ENCODE measurements at places on chromosomes 16 and 17.

DNA sequence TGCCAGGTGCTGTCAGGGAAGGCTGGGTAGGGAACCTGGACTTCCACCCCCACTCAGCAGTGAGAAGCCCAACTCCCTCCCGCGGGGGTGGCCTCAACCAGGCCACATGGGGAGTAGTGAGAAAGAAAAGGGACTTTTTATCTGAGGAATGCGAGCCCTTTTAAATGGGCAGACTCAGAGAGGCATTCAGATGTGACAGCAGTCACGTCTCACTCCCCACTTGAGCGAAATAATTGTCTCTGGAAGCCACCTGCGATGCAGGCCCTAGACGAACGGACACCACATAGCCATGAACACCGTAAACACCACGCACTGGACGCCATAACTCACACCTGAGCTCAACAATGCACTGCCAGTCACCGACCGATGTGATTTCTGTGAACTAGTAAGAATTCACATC lies 11.9 kb upstream of the CD300E start:
- DNase-seq, result no peak

GRCh38 chr16:31421587-31421986 lies 6.6 kb downstream of the COX6A2 start:
- DNase-seq, result no peak

DNA sequence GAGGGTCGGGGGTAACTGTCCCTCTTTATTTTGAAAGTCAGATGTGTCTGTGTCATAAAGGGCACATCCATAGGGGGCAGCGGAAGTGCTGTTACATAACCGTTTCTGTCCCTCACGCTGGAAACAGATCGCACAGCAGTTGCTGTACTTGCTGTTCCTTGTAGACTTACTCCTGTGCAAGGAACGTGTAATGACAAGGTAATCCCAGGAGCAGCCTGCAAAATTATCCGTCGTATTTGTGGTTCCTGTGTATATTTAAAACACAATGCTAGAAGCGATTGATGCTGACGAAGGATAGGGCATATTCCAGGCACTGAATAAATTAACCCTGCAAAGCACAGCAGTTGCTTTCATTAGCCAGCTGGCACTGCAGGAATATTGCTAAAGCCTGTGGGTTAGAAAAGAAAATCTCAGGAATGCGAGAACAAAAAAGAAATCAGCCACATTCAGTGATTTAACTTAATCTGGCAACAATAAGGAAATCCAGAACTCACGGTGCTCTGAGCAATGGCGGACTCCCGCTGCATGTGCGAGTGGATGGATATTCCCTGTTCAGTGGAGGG lies 76.2 kb downstream of the SPECC1 start:
- no peak for DNase-seq

- no peak for DNase-seq
Measured at GRCh38 chr17:53191878-53192277, 630.8 kb upstream of the KIF2B start.

GRCh38 chr17:49815761-49816281 lies 27.3 kb downstream of the KAT7 start:
- no peak for DNase-seq

DNA sequence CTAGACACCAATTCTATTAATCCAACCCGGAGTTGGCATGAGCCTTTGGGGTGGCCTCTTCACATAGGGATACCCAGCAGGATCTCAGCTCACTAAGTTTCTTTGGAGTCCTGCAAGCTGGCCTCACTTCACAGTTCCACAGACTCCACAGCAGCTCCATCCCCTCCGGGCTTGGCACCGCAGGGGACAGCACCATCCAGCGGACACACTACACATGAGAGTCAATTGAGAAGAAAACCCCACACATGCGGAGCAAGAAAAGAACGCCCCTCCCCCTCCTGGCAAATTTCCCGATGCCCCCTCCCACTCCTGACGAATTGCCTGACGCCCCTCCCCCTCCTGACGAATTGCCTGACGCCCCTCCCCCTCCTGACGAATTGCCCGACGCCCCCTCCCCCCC lies 31.1 kb downstream of the KLHDC4 start:
- DNase-seq, result no peak

GRCh38 chr16:67525176-67525860 lies 3.3 kb upstream of the RIPOR1 start:
- DNase-seq, result no peak

- no peak for DNase-seq
Measured at GRCh38 chr17:8345951-8346665, 6.5 kb downstream of the ODF4 start.

GRCh38 chr17:44152875-44153274 lies 11.1 kb downstream of the HROB start:
- no peak for DNase-seq

DNA sequence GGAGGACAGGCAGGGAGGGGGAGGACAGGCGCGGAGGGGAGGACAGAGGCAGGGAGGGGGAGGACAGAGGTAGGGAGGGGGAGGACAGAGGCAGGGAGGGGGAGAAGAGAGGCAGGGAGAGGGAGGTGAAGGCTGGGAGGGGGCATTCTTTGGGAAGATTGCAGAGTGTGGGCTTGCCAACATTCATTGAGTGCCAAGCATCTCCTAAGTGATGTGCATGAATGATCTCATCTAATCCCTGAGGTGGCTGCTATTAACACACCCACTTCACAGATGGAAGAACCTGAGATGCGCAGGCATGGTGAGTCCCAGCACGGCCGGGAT lies 58.3 kb downstream of the NT5M start:
- no peak for DNase-seq

GRCh38 chr17:50781167-50781566 lies 13.8 kb upstream of the ANKRD40CL start:
- DNase-seq, result no peak

DNA sequence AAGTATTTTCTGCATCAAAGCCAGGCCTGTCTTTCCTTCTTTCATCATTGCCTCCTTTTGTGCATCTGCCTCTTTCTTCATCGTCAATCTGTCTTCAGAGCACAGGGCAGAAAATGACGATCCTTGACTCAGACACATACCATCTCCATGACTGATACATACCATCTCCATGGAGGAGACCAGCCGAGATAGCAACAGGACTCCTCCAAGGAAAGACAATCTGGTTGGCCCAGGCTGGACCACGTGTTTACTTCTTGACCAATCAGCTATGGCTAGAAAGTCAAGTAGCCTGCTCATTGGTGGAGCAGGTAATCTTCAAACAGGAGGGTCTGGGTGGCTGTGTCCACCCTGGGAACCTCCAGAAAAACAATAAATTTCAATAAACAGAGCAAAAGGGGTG lies 164.6 kb downstream of the CPPED1 start:
- peak; percentile 13 for DNase-seq

DNA sequence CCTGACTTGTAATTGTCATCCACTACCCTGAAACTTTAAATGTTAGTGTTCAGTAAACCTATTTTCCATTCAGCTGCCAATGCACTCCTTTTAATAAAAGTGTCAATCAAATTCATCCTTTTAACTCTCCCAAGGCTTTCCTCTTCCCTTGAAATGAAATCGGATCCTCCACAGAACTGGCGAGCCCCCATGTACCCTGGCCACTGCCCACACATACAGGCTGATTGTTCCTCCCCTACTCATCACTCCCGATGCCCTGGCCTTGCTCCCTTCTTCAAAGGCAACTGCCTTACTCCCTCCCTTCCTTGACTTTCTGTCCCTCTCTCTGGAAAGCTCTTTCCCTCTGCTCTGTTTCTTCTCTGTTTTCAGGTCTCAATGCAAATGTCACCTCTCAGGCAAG lies 7.6 kb downstream of the KRT33A start:
- DNase-seq, result no peak

DNA sequence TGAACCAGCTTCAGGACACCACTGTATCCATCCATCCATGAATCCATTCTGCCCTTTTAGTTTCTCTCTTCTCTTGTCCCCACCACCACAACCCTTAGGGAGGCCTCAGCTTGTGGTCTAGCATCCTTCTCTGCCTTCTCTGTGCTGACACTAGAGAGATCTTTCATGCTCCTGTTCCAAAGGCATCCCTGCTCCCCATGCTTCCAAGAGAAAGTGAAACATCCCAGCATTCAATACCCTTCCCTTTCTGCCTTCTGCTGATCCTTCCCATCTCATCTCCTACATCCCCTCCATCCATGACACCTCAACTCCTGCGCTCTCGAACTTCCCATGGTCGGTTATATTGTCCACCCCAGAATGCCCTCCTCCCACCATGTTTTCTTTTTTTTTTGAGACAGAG lies 10.0 kb downstream of the RAPGEFL1 start:
- no peak for DNase-seq

- no peak for DNase-seq
Measured at GRCh38 chr17:66942451-66943264, 21.8 kb upstream of the CACNG4 start.

- no peak for DNase-seq
Measured at GRCh38 chr16:69253870-69254341, 57.2 kb upstream of the VPS4A start.

GRCh38 chr16:17420816-17421215 lies 49.9 kb downstream of the XYLT1 start:
- no peak for DNase-seq

GRCh38 chr17:19897090-19897837 lies 29.5 kb upstream of the ULK2 start:
- DNase-seq, result no peak

- no peak for DNase-seq
Measured at GRCh38 chr16:88468275-88469129, 15.4 kb downstream of the ZFPM1 start.

DNA sequence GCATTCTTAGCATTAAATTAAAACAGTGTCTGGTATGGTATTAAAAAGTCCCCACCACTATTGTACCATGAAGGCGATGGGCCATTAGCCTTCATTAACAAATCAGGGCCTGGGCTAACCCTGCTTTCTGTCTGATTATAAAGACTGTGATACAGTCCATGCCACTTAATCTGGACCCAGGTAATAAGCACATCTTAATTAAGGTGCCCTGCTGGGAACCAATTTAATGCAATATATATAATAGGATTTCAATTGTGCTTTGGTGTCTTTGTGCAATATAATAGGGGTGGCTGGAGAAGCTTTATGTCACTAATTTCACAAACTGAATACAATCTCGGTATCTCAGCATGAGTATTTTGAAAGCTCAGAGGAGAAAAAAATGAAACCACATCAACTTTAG lies 64.4 kb upstream of the CDH8 start:
- no peak for DNase-seq

DNA sequence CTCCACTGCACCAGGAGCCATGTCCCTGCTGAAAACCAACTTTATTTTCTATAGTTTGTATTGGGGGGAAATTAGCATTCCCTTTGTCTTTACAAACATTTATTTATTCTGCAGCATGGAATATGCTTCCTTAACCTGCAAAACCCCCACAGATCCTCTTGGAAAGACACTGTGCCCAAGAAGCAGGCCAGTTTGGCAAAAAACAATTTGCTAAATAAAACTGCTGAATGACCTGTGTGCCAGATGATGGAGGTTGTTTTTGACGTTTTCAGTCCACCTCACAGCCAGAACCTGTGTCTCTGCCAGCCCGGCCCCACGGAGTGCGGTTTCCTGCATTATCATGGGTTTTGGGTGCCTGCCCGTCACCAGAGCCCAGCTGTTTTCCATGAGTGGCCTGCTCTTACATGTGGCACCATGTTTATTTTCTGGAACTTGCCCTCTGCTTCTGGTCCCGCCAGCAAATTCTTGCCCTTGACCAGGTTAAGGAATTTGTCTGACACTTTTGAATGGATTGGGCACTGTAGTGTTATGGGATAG lies 26.4 kb downstream of the ORC6 start:
- DNase-seq, result no peak

GRCh38 chr17:76160896-76161528 lies 20.0 kb upstream of the FOXJ1 start:
- DNase-seq, result no peak

- peak; percentile 53 for DNase-seq
Measured at GRCh38 chr17:65243838-65244625, 106.9 kb downstream of the RGS9 start.

- DNase-seq, result no peak
Measured at GRCh38 chr16:20874088-20874581, 26.0 kb downstream of the DCUN1D3 start.

- DNase-seq, result no peak
Measured at GRCh38 chr17:70642059-70642458, 472.7 kb downstream of the KCNJ2 start.

DNA sequence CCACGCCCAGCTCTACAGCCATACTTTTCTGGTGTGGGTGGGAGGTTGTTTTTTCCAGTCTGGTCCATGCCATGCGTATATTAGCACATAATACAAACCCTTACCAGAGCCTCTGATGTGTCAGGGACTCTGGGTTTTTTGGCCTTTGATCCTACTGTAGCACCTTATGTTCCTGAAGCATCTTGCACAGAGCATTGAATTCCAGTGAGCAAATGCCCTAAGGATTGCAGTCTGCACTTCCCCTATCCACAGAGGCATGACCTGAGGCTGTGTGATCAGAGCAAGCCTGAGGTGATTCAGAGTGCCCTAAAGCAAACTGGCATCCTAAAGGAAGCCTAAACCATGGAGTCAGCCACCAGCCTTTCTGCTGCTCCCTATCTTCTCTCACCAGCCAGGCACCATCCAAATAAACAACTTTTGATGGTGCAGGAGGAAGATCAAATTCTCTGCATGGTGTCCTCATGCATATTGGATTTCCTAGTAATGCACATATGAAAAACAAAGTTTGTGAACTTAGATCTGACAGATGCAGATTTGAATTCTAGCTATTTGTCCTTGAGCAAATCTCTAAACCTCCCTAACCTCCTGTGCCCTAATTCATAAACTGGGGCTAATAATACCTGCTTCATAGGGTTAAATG lies 41.2 kb upstream of the HAS3 start:
- DNase-seq, result no peak

GRCh38 chr17:17609121-17609520 lies 17.6 kb upstream of the PEMT start:
- no peak for DNase-seq

All from stromal cell of bone marrow (primary cell).